Thyroid gland (tissue), 4 donors: ENCODE measurements at places on chromosomes 7 and 10.

GRCh38 chr7:42337225-42337905, 100.4 kb upstream of the GLI3 start:
- peaks cover 7% of the 10 kb centered on the region for H3K4me1 ChIP-seq
- H3K27ac ChIP-seq: no peak overlapping the region
- DNase-seq: no peak
- H3K36me3 ChIP-seq: no peaks in the 10 kb centered on the region
- no peak overlapping the region for H3K4me3 ChIP-seq
- no peaks in the 10 kb centered on the region for H3K27me3 ChIP-seq

GRCh38 chr7:155071121-155071651, 1.1 kb downstream of the HTR5A start:
- no peak for DNase-seq
- H3K27ac ChIP-seq: no peak overlapping the region
- no peaks in the 10 kb centered on the region for H3K4me1 ChIP-seq

- no peak overlapping the region for H3K4me3 ChIP-seq
- peaks cover 4% of the 10 kb centered on the region for H3K36me3 ChIP-seq
- H3K4me1 ChIP-seq: no peaks in the 10 kb centered on the region
- DNase-seq: no peak
- no peaks in the 10 kb centered on the region for H3K27me3 ChIP-seq
Observed at GRCh38 chr10:132774181-132774901, 11.6 kb downstream of the NKX6-2 start.

DNA sequence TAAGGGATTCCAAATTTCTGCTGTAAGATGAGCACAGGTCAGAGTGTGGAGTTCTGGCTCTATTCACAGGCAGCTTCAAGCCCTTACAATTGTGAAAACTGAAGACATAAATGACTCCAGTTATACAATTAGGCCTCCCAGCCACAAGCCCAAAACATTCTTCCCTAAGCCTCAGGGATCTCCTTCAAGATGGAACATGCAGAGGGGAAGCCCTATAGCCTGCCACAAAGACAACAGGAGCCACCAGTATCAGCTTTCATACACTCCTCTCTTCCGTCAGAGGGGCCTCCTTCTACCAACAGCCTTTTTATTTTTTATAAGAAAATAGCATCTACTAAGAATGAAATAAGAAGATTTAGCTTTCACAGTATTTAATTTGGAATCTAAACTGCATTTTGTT, 46.5 kb downstream of the DLD start:
- no peak overlapping the region for H3K4me3 ChIP-seq
- H3K27me3 ChIP-seq: no peaks in the 10 kb centered on the region
- no peak for DNase-seq
- H3K27ac ChIP-seq: no peak overlapping the region
- peaks cover 7% of the 10 kb centered on the region for H3K36me3 ChIP-seq

DNA sequence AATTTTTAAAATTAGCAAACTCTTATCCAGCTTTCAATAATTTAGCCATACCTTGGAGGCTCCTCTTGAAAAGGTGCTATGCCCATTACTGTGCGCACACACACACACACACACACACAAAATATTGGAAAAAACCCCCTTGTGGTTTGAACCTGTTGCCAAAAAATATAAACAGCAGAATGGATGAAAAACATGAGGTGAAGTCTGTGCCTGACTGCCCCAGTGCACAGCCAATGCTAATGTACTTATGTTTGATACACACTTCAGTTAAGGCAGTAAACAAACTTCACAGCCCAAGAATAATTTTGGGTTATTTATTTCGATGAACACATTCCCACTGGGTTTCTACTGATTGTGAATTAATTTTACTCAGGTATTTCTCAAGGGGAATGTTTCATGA, 113.2 kb upstream of the SEM1 start:
- H3K36me3 ChIP-seq: no peaks in the 10 kb centered on the region
- no peak for DNase-seq
- no peak overlapping the region for H3K4me3 ChIP-seq
- no peaks in the 10 kb centered on the region for H3K4me1 ChIP-seq
- no peaks in the 10 kb centered on the region for H3K27me3 ChIP-seq

DNA sequence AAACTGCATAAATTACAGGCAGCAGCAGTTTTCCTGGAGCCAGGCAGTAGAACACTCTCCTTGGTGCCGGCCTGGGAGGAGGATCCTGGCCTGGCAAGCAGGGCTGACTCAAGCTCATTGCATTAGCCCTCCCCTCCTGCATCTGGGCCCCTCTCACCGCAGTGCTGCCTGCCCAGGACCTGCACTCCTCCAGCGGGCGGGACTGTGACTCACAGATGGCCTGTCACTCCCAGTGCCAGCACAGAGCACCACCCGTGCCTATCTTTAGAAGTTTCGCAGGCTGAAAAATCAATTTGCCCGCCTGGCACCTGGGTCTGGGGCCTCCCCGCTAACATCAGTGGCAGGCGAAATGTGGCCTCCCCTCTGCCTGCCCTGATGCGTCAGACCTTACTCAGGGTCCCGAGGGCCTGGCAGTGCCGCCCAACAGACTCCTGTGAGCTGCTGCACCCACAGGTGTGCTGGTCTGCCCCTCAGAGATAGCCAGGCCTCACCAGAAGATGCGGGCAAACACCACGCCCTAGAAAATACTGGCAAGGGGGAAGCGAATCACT, 123.8 kb downstream of the KCNMA1 start:
- peak; percentile 15 for DNase-seq
- H3K27me3 ChIP-seq: no peaks in the 10 kb centered on the region
- H3K4me1 ChIP-seq: no peaks in the 10 kb centered on the region
- no peak overlapping the region for H3K4me3 ChIP-seq
- no peak overlapping the region for H3K27ac ChIP-seq
- H3K36me3 ChIP-seq: no peaks in the 10 kb centered on the region
